ENCODE measurements at places on chromosomes 6 and 20.
A peak's percentile ranks its signal among the peaks of the same experiment; 100 is the strongest.

- DNase-seq, result no peak
These were observed 13.9 kb downstream of the PTK7 start for GRCh38 chr6:43089874-43090558.

GRCh38 chr20:62700261-62700930 is 8.2 kb upstream of the NTSR1 start:
- DNase-seq, result no peak

- peak; percentile 11 for DNase-seq
These were observed 18.4 kb upstream of the IFNGR1 start for GRCh38 chr6:137237413-137238170.

DNA sequence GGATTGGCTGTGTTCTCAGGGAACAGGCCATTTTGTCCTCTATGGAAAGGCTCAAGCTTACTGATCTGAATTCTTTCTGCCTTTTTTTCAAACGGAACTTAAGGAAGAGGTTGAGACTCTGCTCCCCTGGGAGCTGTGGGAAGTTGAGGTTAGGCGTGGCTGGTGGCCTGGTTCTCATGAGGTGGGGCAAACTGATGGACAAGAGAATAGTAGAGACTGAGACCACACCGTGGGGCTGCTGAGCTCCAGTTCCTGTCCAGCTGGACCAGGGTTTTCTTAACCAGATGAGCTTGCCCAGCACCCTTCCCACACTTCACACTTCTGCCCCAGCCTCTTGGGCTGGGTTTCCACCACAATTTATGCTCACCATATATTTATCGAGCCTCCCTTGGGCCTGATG is 6.1 kb downstream of the AP5S1 start:
- no peak for DNase-seq

- DNase-seq, result no peak
These were observed 120.3 kb upstream of the LGSN start for GRCh38 chr6:63440057-63440456.

DNA sequence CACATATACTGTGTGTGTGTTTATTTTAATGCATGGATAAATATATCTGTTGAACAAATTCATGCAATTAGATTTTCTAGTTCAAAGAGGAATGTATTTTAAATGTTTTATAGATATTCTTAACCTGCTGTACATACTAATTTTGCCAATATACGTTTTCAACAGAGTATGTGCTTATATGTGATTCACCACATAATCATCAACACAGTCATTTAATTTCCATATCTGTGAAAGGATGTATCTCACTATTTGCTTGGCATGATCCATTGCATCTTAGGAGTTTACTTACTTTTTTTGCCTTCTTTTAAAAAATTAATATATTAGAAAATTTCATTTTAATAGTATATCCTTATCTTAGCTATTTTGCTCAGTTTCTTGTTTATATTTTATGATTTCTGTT is 902.3 kb upstream of the CITED2 start:
- DNase-seq, result no peak

DNA sequence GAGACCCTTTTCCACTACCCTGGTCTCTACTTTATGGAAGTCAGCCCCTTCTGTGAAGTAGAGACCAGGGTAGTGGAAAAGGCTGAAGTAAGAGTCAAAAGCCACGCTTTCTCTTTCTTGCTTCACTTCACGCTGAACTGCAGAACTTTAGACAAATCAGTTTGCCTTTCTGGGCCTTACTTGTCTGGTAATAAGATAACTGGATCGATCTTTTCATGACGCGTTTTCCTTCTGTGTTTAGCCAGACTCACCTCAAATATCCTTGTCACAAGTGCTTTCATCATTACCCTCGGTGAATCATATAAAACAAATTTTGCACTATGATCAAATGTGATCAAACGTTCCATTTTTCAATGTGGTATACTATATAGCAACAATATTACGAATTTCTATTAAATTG is 170.7 kb downstream of the CLIC5 start:
- no peak for DNase-seq

DNA sequence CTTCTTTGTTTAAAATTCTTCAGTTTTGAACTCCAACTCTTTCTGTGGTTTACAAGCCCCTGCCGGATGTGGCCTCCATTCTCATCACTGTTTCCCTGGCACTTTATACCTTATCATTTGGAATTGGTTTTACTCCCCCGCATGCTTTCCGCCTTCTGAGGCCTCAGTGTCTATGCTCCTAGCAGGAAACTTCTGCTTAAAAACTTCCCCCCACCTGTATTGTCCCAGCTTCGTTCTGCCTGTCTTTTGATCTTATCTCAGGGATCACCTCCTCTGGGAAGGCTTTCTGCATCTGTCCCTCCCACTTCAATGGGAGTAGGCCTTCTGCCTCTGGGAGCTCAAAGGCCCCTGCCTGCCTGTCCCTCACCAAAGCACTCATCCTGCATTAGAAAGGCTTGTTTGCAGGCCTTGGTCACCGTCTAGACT is 3.4 kb upstream of the ANGPT4 start:
- DNase-seq, result no peak

GRCh38 chr6:128570680-128571063 is 50.3 kb upstream of the PTPRK start:
- no peak for DNase-seq

GRCh38 chr20:59667981-59668515 is 63.7 kb downstream of the PHACTR3 start:
- no peak for DNase-seq

DNA sequence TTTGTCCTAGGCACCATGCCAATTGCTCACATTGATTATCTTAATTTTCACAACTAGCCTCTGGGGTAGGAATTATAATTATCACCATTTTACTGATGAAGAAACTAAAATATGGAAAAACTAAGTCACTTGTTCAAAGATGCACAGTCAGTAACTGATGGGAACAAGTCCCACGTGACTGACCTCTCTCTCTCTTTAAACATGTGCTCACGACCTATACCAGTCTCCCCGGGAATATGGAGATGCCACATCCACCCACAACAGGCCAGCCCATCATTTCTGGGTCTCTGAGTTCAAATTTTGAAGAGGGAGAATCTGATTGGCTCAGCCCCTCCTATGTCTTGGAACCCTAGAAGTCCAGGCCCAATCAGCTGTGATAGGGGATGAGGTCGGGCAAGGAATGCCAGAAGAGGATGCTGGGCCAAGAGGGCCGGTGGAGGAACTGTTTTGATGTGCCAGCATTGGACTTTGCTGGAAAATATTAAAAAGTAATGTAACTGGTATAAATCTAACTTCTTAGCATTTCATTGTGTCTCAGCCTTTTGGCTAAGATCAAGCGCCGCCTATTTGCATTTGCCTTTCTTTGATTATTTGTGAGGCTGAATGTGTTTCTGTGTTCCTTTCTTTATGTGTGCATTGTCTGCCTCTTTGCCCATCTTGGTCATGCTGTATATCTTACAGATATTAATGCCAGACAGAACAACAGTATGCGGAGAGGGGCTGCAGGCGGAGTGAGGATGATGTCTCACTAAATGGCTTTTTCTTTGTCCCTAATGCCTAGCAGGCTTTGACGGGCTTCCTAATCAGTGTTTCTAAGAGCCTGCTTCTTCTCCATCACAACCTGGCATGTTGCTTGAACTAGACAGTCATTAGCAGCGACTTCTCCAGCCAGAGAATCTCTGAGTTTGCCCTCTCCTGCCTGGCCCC is 126.6 kb downstream of the VEGFA start:
- no peak for DNase-seq

DNA sequence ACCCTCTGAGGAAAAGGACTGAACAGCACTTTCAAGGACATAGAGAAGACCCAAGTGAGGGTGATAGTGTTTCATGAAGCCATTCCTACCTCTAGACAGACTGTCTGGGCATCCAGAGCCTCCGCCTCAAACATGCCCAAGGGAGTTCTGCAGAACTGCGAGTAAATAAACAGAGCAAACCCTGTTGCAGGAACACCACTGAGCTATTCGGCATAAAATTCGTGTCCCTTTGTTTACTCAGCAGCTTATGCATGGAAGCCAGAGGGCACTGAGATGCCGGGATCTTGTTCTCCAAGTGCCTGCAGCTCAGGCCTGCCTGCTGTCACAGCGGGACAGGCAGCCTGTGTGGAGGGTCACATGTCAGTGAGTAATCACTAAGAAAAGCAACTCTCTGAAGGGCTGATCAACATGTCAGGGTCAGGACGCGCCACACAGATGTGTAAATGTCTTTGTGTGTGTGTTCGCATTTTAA is 164.9 kb upstream of the HEY2 start:
- DNase-seq, result no peak

- DNase-seq, result no peak
These were observed 7.2 kb downstream of the PNLDC1 start for GRCh38 chr6:159807150-159807858.

DNA sequence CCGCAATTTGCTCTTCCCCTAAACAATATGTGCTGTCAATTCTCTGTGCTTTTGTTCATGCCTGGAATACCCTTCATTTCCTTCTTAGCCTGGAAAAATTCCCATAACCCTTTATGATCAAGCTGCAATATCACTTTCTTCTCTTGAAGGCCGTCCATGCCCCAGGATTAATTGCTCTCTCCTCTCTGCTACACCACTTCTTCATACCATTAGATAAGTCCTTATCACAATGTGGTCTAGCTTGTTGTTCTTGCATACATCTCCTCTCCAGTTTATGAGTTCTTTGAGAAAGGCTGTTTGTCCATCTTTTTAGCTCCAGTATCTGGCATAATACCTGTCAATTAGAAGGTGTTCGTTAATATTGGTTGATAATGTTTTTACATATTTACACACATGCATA is 111.2 kb upstream of the SAMD5 start:
- DNase-seq, result no peak

Data from GM04503 (cell line).